ENCODE measurements at places on chromosomes 11 and 22.
A peak's percentile ranks its signal among the peaks of the same experiment; 100 is the strongest.

- no peak for DNase-seq
These were observed 17.7 kb upstream of the MS4A7 start for GRCh38 chr11:60360621-60361020.

GRCh38 chr11:100575860-100576717, 111.0 kb upstream of the ARHGAP42 start:
- peak; percentile 11 for DNase-seq

DNA sequence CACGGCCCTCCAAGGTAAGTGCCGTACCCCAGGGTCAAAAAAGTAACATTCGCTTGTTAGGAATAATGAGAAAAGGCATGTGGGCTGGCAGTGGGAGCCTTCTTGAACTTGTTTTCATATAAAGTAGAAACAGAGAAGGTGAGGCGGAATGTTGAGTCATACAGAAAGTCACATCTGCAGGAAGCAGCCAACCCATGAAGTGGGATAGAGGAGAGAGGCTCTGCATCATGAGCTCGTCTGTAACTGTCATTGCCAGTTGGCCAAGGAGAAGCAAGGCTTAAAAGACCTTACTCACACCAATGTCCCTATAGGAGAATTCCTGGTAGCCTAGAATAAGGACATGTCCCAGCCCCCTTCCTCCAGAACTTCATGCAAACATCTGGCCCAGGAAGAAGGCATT, 253.3 kb downstream of the BUD13 start:
- DNase-seq, result no peak

- DNase-seq, result no peak
These were observed 73.1 kb upstream of the CTSC start for GRCh38 chr11:88410656-88411055.

- no peak for DNase-seq
These were observed 1118.2 kb downstream of the BRD1 start for GRCh38 chr22:48709453-48709852.

DNA sequence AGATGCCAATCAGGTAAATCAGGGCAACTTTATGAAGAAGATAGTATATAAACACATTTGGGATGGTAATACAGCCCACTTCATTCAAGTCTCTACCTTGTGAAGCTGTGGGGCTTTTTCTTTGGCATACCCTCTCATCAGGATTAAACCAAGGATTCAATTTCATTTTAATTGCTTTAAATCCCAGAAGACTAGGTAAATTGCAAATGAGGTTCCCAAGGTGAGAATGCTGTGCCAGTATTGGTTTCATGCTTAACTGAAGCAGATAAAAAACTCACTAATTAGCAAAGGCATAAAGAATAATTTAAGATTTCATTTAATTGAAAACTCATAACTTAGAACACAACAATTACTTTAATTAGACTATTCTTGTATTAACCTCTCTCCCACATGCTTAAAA, 1218.1 kb downstream of the FAM181B start:
- DNase-seq, result no peak

DNA sequence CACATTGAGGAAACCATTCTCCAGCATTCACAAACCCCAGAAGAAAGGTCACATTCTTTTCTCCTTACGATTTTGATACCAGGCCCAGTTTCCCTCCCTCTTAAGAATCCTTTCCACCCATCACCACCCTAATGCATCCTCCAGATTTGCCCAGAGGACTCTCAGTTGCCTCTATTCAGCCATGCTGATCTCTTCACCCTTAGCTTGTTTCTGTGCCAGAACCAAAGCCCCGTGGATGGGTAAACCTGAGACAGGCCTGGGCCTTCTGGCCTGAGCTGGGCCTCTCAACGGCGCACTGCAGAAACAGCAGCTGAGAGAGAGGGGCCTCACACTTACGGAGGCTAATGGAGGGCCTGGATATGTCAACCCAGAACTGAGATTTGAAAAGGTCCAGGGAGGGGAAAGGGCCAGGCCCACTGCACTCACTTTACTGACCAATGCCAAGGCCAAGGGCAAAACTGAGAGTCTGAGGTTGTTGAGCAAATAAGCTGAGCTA, 32.2 kb upstream of the OAF start:
- no peak for DNase-seq

GRCh38 chr11:13713982-13714381, 45.5 kb downstream of the FAR1 start:
- no peak for DNase-seq

DNA sequence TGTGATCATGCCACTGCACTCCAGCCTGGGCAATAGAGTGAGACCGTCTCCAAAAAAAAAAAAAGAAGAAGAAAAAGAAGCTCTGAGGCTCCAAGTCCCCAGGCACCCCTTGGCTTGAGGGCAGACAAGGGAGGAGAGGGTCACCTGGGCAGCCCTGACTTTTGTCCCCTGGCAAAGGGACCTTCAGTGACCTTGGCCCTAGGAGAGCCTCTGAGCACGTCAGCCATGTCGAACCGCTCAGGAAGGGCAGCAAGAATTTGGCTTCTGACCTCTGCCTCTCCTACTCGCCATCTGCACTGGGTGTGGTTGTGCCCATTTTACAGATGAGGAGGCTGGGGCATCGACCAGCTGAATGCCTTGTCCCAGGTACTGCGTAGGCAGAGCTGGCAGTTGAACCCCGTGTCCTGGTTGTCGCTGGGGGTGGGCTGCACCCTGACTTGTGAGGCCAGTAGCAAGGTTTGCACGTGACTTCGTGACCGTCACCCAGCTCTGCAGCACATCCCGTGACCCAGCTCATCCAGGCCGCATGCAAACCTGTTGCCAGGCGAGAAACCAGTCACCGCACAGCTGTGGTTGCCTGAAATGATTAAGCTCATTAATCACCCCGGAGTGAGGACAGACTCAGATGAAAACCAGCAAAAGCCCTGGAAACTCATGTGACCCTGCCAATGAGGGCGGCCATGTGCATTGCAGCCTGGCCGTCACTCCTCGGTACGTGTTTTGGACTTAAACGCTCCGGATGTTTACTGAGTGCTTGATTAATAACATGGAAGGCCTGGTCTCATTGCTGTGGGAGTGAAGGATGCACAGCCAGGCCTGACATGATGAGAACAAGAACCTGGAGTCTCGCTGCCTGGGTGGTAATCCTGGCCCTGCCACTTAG, 47.7 kb upstream of the PPP6R3 start:
- no peak for DNase-seq

DNA sequence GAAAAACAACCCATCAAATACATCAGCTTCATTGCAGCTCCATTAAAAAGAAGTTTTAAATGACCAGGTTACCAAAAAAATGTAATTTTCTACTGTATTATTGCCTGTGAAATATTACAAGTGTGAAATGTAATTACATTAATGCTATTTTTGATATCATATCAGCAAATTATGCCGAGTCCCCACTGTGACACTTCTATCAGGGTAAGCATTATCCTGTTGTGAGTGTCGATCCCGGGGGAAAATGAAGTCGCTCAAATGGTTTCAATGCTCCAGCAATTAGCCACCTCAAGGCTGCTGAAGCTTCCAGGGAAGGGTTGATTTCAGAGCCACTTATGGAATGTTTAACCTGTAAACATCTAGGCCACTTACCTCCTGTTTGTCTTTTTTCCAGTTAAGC, 70.4 kb downstream of the RCN1 start:
- DNase-seq, result no peak

DNA sequence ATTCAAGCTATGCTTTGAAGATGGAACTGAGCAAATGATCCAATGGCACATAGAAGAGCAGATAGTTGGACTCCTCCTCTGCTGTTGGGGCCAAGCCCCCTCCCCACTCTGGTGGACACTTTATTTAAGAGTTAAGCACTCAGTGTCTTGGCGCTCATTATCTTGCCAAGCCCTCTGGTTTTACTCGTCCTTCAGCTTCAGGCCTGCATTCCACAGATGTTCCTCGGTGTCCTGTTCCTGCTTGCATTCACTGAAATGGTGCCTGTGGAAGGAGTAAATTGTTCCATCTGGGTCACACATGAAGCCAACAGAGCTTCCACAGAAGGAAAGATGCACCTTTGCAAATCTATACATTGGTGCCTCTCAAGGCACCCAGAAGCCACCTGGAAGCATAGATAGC, 26.1 kb downstream of the MAML2 start:
- DNase-seq, result no peak

GRCh38 chr11:29321293-29322132, 695.3 kb downstream of the KCNA4 start:
- DNase-seq, result no peak

GRCh38 chr11:27830206-27830605, 130.0 kb upstream of the BDNF start:
- no peak for DNase-seq

GRCh38 chr11:13242564-13242963, 35.0 kb upstream of the BMAL1 start:
- no peak for DNase-seq

GRCh38 chr11:125329786-125330185, 165.2 kb downstream of the PKNOX2 start:
- DNase-seq, result no peak

DNA sequence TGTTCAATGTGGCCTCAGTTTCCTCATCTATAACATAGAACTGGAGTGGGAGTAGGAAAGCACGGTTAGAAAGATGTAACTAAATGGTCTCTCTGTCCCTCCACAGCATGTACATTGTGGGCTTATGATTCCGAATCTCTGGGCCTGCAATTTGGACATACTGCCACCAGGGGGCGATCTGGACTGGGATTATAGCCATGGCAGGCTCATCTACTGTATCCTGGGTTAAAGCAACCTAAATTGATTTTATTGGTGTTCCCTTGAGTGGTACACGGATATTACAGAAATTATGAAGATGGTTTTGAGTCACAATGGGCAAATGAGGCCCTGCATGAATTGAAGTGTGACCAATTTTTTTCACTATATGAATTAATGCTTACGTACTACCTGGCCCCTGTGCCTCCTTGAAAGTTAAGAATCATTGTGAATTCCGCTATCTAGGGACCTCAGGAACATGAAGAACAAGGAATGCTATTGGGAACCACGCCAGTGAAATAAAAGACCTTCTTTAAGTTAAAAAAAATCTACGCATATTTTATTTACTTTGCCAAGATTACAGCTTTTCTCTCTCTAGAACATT, 32.9 kb downstream of the TST start:
- DNase-seq, result peak; percentile 22

GRCh38 chr11:46551261-46551660, 42.6 kb downstream of the AMBRA1 start:
- no peak for DNase-seq

DNA sequence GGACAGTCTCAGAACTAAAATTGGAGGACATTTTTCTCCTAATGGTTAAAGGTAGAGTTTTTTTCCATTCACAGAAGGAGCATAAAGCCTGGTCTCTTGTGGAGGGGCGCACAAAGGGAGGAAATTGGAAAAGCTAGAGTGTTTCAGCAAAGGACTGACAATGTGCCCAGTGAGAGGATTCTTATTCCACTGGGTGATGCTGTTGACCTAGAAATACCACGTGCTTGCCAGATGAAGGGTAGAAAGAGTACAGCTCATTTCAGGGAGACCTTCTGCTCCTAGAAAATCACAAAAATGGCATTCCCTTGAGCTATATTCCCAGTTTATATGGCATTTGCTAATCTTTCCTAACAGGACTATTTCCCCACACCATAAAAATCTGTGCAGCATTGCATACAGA, 21.1 kb downstream of the MS4A6E start:
- DNase-seq, result no peak

DNA sequence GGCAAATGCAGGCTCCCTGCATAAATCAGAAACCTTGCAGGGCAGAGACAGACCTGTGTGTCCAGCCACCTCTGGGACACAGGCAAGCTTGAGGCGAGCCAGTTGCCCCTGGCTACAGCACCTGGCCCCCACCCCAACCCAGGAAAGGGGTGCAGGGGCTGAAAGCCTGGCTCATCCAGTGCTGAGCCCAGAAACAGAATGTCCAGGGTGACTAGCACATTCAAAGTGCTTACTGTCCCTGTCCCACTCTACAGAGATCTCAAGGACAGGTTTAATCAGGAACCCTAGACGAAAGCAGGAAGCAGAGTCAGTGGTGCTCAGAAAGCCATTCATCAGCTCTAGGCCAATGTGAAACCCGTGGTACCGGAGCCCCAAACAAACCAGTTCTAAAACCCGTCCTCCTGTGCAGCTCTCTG, 31.9 kb downstream of the PLEKHA7 start:
- no peak for DNase-seq

DNA sequence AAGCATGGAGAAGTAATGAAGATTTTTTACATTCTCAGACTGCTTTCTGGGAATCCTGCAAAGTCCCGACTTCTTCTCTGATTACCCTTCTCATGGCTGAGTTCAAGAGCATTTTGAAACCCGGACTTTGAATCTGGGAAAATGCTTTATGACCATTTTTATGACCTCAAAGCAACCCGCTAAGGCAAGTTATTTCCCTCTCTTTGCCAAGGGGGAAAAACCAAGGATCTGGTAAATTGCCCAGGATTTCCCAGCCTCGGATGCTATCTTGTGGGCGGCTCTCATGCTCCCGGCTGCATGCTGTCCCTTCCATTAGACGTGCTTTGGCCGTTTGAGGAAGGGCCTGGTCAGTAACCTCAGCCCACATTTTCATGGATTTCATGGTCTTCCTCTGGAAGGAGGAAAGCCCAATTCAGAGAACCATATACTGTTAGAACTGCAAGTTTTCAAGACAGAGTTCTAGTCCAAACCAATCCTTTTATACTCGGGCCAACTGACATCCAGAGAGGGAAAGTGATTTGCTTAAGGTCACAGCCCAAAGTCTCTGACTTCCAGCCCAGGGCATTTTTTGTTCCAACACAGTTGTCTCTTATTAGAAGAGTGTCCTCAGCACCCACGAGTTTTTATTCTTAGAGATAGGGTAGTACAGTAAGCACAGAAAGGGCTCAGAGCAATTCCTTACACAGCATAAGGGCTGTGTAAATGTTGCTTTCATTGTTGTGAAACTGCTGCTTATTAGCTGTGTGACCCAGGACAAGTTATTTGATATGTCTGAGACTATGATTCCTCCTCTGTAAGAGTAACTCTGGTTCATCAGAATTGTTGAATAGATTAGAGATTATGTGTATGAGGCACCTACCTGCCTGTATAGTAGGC, 77.4 kb downstream of the NAV2 start:
- DNase-seq, result no peak

DNA sequence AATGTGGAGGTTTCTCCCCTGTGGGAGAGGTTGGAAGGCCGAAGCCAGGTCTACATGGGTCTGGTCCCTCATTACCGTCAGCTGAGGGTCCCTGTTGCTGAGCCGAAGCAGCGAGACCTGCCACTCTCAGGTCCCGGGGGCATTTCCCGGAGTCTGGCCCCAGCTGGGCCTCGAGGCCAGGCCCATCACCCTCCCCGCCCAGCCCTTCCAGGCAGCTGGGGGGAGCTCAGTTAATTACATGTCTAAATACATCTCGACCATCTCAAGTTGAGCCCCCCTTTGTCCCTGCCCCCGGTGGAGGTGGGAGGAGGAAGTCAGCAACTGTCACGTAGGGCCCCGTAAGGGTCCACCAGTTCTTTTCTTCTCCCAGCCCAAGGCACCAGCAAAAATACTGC, 3.6 kb downstream of the CDKN1C start:
- DNase-seq, result no peak

DNA sequence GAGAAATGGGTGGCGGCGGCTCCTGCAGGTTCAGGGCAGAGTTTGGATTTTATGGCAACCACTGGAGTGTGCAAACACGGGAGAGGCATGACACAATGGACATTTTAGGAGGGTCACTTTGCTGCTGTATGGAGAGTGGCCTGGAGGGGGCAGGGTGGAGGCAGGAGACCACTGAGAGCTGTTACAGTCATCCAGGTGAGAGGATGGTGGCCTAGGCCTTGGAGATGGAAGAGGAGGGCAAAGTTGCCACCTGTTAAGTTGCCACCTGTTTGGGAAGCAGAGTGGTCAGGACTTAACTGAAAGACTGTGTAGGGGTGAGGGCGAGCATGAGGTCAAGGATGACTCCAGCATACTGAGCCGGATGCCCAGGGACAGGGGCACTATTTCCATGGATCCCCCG, 2.3 kb upstream of the RAD9A start:
- DNase-seq, result peak; percentile 67

- DNase-seq, result no peak
These were observed 255.7 kb downstream of the BUD13 start for GRCh38 chr11:116517077-116517476.
